Skeletal muscle tissue (tissue), 5 donors: ENCODE measurements at places on chromosomes 5 and 9. TPM values are rescaled to one million over a fixed set of nuclear protein-coding genes. Genes with fewer than 3 reads are reported as not detected.

Gene SOHLH1
- under 0.01 TPM for total RNA-seq

Gene SEPTIN8
- 28.7 TPM for total RNA-seq

Gene CFAP90
- 0.52 TPM for total RNA-seq

Gene ANKRD18B
- not detected for total RNA-seq

Gene ZNF879
- 4.7 TPM for total RNA-seq

Gene ENTREP1
- 15.1 TPM for total RNA-seq

Gene C1QTNF2
- 15.1 TPM for total RNA-seq

Gene HSD17B3
- 1.0 TPM for total RNA-seq

Gene PLAC8L1
- total RNA-seq = not detected

Gene ISL1
- total RNA-seq = 0.52 TPM

Gene NMUR2
- not detected for total RNA-seq

Gene BBLN
- 7.8 TPM for total RNA-seq

Gene CDX1
- total RNA-seq = not detected

Gene SLC6A19
- under 0.01 TPM for total RNA-seq

Gene PNPLA7
- total RNA-seq = 1.0 TPM

Gene PPP1R2B
- total RNA-seq = not detected
